Nephron progenitor cell (in vitro differentiated cells): ENCODE measurements at places on chromosomes 13 and 19.

DNA sequence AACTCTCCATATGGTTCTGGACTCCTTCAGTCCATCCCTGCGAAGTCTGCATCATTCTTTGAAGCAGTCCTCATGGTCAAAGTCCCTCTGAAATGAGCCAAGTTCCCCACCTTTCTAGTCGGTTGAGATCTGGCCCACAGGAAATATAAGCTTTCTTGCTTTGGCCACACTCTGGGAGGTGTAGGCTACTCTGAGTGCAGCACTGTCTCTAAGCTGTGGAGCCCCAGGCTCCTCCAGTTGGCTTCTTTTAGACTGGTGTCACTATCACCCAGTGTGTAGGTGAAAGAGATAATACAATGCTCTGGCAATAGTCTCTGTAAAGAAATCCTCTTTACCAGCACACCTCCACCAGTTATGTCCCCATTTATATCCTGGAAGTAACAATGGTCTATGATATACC is 486.5 kb upstream of the KLF12 start:
- H3K4me1 ChIP-seq = peaks cover 14% of the 10 kb centered on the region
- no peaks in the 10 kb centered on the region for H3K27me3 ChIP-seq
- no peak overlapping the region for H3K4me3 ChIP-seq
- H3K36me3 ChIP-seq = no peaks in the 10 kb centered on the region

DNA sequence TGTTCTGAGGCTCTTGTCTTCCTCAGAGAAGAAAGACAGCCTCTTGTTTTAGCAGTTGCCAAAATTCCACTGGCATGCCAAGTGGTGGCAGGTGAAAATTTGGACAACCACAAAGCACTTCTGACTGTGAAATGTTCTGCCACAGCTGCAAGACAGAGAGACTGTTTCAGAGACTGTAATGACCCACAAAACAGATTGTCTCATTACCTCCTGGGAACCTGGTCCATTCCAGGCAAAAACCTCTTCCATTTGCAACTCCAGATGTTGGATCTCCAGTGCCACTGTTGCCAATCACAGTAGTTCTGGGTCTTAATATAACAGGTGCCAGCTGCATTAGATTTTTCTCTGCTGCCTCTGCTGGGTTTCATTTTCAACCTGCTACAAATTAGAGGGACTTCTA is 911.5 kb downstream of the UQCRFS1 start:
- DNase-seq = no peak
- H3K27me3 ChIP-seq = peaks cover 32% of the 10 kb centered on the region
- H3K27ac ChIP-seq = no peak overlapping the region
- H3K4me1 ChIP-seq = no peaks in the 10 kb centered on the region

GRCh38 chr13:101703838-101704237 is 251.4 kb downstream of the ITGBL1 start:
- no peak for DNase-seq
- H3K36me3 ChIP-seq = no peaks in the 10 kb centered on the region
- H3K27ac ChIP-seq = no peak overlapping the region

DNA sequence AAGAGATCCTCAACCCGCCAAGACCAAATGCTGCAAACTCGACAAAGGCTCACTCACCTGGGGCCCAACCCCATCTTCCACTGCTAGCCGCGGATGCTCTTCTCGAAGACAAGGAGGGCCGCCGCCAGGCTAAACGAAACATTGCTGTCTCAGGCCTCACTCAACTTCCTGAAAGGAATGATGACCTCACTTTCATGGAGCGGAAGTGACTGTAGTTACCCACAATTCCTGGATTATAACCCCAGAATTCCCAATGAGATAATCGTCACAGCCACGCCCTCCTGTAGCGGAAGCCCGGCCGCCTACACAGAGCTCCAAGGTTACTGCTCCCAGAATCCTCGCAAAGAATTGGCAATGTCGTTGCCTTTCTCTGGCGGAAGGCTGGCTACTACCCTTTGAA is 10.5 kb upstream of the ZNF112 start:
- DNase-seq = no peak
- no peak overlapping the region for H3K4me3 ChIP-seq
- peaks cover 17% of the 10 kb centered on the region for H3K27me3 ChIP-seq

DNA sequence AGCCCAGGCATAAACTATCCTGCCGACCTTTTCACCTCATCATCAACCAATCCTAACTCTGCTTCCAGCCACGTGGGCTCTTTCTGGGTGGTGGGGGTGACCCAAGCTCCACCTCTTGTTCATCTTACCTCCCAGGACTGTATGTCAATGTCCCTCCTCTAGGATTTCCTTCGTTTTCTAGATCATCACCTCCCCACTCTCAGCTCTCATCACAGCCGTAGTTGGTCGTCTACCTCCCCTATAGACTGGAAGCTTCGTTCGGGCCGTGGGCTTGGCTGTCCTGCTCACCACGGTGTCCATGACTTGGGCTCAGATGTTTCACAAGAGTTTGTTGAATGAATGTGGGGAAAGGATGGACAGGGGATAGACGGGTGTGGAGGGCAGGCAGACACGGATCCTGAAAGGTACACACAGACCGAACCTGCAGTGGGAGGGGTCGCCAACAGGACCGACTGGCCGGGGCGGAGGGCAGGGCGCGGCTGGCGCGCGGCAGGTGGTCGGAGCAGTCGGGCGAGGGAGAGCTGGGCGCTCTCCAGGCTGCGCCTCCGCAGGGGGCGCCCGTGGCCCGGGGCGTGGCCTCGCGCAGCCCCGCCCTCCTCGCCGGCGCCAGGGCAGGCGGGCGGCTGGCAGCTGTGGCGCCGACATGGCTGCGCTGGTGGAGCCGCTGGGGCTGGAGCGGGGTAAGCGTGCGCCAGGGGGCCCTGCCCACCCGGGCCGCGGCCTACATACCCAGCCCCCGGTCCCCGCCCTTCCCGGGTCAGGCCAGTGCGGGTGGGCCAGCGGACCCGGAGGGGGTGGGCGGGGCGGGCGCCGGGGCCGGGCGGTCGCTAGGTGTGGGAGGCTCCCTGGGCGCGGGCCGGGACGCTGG is at the start of gene LIN7B:
Gene LIN7B, plus strand, starts transcription at position 609 of the 868 bp plus-strand sequence. Its CDS starts 35 bp downstream, at position 644.
- peak; percentile 81 for DNase-seq
- H3K27ac ChIP-seq = peak within 1 kb of the TSS; percentile 21
